GM13977 (cell line): ENCODE measurements at places on chromosomes 11 and 22.

DNA sequence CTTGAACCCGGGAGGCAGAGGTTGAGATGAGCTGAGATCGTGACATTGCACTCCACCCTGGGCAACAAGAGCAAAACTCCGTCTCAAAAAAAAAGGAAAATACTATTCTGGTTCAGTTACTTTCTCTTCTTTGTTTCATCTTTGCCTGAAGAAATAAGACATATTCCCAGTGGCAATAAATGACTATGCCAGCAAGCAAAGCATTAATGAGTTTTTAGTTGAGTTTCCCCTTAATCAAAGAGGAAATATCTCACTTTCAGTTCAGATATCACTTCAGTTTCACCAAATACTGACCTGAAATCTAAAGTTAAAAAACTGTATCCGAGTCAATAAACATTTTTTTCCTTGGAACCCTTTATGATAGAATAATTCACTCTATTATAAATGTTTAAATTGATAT is 10.4 kb downstream of the PISD start:
- DNase-seq, result no peak

GRCh38 chr11:64877390-64878222 is 815 bp downstream of the EHD1 start:
- peak; percentile 61 for DNase-seq

DNA sequence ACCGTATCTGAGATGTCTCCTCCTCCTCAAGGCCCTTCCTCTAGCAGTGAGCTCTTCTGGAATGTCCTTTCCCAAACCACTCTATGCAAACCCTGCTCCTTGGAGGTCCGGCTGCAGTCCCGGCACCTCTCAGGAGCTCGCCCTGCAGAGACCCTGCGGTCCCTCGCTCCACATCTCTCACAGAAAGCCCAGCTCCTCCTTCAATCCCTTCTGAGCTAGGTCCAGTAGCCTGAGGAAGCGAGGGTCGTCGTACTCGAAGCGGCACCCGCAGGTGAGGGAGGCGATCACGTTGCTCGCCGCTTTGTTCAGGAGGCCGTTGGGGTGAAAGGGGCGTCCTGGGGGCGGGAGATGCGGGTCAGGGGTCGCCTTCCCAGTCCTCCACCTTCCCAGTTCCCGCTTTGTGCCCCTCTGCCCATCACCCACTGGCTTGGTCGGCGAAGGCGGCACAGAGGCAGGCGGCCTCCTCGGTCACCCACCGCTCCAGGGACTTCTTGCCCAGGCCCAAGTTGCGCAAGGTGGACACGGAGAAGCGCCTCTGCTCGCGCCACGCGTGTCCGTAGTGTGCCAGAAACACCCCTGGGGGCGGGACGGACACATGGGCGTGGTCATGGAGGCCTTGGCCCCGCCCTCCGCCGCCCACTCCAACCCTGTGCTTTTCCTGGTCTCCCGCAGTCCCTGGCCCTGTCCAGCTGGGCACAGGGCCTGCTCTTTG is 21.5 kb upstream of the CYP2D6 start:
- no peak for DNase-seq

DNA sequence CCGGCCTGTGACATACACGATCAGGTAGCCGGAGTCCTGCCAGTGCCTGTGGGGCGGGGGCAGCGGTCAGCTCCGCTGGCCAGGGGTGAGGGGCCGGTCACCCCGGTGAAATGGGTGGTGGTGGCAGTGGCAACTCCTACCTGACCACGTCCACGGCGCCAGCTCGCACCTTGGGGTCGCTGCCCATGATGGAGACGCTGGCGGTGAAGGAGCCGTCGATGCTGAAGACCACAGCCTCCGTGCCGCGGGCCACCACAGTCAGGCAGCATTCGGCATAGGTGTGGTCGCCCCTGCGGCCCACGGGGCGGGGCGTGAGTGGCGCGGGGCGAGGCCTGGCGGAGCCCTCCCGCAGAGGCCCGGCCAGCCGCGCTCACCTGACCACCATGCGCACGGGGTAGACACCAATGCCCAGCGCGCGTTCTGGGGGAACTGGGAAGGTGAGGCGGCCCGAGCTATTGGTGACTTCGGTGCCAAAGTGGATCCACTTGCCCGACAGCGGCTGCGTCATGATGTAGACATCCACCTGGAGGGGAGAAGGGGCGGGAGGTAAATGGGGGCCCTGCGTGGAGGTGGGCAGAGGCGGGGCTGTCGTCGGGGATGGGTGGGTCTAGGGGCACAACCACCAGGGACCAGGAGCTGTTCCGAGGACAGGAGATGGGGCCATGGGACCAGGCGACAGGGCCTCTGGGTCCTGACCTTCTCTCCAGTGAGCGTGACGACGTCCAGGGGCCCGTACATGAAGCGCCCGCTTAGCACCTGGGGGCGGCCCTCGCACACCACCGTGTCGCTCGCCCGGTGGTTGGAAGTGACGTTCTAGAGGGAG is 10.9 kb downstream of the AIP start:
- no peak for DNase-seq

DNA sequence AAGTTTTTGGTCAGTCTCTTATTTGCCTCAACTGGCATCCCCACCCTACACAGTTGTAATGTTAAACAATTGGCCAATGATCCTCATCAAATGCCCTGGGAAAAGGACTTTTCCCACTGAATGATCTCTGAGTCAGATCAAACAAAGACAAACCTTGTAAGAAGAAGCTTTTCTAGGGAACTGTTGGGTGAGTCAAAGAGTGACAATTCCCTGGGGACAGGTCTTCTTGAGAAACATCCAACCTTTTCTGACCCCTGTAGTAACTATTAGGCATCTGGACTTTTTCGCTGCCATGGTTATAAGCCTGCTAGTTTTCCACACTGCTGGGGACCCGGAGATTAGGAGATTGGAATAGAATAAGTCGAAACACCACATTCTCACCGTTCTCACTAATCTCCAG is 789.8 kb upstream of the API5 start:
- DNase-seq, result no peak

DNA sequence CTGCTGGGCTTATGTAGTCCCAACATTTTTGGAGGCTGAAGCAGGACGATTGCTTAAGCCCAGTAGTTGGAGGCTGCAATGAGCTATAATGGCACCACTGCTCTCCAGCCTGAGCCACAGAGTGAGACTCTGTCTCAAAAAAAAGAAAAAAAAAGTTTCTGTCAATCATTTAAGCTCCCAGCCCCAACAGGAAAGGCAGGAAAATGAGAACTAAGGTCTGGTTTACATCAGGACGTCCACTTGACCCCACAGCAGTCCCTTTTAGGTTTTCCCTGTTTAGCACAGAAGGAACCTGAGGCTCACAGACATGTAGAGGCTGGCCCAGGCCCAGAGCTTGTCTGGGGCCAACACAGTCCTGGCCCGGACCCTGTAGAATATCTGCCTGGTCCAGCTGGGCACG is 9.2 kb upstream of the TTLL1 start:
- no peak for DNase-seq

DNA sequence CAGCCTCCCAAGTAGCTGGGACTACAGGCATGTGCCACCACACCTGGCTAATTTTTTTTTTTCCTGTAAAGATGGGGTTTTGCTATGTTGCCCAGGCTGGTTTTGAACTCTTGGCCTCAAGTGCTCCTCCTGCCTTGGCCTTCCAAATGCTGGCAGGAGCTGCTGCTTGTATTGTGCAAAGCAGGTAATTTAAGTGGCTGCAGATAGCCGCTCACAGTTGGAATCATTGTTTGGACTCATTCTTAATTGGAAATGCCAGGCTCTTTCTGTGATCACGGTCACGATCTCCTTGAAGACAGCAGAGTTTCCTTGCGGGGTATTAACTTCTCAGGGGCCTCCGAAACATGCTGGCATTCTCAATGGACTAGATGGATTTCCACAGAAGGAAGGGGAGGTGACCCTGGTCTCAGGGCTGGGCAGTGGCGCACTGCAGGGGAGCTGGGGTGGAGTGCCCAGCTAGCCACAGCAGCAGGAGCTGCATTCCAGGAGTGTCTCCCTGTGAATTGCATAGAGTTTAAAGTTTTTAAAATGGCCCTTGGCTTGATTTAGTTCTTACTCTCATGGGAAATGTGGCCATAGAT is 136.1 kb downstream of the MORC2 start:
- DNase-seq, result peak; percentile 1

DNA sequence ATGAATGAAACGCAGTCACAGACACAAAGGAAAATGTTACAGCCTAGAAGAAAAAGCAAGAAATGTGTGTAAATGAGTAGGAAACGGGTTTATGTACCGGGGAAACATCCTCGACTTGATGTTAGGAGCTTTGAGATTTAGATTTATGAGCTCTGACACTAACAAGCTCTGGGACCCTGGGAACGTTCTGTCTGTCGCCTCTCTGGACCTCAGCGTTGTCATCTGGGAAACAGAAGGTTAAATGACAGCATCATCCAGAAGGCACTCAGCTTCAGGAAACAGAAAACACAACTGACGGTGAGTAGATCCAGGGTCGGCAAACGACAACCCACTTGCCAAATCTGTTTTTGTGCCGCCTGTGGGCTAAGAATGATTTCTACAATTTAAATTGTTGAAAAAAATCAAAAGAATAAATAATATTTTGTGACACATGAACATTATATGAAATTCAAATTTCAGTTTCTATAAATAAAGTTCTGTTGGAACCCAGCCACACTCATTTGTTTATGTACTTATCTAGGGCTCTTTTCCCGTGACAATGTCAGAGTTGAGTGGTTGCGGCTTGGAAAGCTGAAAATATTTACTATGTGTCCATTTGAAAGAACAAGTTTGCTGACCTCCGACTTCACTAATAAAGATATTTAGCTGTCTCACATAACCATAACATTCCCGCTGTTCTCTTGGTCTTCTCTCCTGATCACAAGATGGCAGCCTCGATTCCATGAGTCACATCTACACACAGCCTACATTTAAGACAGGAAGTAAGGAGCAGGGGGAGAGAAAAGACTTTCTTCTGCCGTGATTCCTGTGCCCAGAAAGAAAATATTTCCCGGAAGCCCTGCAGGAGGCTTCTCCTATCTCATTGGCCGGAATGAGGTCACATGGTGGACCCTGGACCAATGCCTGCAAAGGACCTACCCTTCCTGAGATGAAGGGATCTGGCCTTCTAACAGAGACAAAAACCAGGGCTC is 47.1 kb upstream of the SYT13 start:
- DNase-seq, result no peak

DNA sequence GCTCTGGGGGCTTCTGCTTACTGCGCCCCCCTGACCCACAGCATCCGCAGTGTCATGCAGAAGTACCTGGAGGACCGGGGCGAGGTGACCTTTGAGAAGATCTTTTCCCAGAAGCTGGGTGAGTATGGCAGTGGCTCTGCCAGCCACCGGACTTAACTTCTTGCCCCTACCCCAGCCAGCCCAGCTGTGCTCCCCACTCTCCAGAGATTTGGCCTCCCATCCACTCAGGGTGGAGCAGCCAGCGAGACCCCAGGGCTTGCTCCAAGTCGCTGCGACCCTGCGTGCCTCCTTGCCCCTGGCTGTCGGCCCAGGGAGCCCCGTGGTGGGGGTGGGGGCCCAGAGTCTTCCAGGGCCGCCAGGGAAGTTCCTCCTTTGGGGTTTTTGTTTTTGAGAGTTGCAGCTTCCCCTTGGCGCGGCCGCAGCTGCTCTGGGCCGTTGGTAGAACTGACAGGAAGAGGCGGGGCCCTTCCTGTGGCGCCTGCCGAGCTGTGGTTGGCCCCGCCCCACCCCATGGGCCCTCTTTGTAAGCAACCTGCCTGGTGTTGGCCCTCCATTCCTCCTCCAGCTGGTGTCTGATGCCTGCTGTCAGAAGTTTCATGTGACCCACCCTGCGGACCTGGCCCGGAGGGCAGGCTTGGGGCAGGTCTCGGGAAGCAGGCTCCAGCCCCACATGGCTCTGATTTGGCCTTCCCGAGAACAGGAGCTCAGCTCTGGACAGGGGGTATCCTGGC is 11.1 kb downstream of the GRK2 start:
- peak; percentile 93 for DNase-seq

- DNase-seq, result no peak
These were observed 81.0 kb upstream of the SLC6A5 start for GRCh38 chr11:20518323-20518834.

DNA sequence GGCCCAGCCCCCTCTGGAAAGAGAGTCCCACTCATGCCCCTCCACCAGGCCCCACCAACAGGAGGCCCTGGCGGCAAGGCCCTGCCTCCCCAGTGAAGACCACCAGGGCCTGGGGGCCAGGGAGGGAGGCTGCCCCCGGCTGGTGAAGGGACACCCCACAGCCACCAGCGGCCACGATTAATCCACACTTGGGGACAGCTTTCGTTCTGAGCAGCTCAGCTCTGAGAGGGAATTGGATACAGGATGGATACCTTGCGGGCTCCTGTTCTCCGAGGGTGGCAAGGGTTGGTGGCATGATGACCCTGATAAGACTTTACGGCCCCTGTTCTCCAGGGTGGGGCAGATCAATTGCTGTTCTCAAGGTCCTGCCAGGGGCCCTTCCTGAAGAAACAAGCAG is 6.9 kb upstream of the NLRP6 start:
- DNase-seq, result no peak

GRCh38 chr11:99452075-99452474 is 431.3 kb downstream of the CNTN5 start:
- no peak for DNase-seq

DNA sequence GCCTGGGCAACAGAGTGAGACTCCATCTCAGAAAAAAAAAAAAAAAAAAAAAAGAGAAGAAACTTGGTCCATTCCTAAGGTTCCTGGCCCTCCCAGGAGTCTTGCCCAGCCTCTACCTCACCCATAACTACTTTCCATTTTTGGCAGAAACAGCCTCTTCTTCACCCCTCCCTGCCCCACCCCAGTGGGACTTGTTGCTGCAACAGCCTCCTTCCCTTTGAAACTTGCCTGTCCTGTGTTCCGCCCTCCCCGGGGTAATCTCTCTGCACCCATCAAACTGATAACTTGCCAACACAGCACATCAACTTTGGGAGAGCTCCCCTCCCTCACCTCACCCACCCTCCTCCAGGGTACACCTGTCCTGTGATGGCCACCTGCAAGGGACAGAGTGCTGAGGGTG is 10.0 kb upstream of the FAM83F start:
- DNase-seq, result no peak

- DNase-seq, result no peak
These were observed 136.9 kb downstream of the FEZ1 start for GRCh38 chr11:125359130-125359529.

DNA sequence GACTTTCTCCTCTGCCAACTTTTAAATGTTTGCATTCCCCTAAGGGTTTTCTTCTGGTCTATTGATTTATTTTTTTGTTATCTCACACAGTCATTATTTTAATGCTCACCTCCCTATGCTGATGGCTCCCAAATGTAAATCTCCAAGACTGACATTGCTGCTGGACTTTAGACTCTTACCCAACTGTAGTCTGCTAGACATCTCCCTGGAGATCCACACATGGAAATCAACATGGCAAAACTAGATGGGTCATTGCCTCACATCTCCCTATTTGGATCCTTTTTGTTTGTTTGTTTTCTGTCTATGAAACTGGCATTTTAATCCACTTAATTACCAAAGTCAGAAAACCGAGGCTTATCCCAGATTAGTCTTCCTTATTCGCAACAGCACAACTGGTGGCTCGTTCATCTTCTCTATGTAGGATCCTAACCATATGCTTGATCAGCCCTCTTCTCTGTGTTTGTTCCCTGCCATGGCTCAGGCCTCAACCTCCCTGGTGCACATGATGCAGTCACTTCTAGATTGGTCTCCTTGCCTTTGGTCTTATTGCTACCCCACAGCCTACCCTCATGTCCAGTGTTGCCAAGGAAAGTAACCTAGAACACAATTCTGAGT is 37.3 kb downstream of the SC5D start:
- no peak for DNase-seq

- no peak for DNase-seq
These were observed 24.3 kb downstream of the NEU3 start for GRCh38 chr11:75013051-75013450.
